ENCODE measurements at places on chromosomes 4 and X. TPM values are rescaled to one million over a fixed set of nuclear protein-coding genes. Genes with fewer than 3 reads are reported as not detected.

GRCh38 chr4:152500800-152501434 is 35.0 kb downstream of the FBXW7 start:
- no peak for DNase-seq

The TREX2 gene
- polyA plus RNA-seq: 0.92 TPM

DNA sequence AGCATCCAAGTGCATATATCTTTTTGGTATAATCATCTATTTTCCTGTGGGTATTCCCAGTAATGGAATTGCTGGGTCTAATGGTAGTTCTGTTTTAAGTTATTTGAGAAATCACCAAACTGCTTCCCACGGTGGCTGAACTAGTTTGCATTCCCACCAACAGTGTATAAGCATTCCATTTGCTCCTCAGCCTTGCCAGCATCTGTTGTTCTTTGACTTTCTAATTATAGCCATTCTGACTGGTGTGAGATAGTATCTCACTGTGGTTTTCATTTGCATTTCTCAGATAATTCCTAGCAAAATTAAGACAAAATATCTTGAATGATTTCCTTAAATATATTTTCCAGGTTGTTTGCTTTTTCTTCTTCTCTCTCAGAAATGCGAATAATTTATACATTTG is 341.1 kb downstream of the GBA3 start:
- DNase-seq: no peak

GRCh38 chr4:159770969-159771368 is 668.1 kb downstream of the RAPGEF2 start:
- DNase-seq: no peak

GRCh38 chrX:8755116-8755515 is 23.2 kb upstream of the ANOS1 start:
- DNase-seq: no peak

GRCh38 chrX:110394651-110395050 is 36.0 kb downstream of the RTL9 start:
- no peak for DNase-seq

- DNase-seq: no peak
These were observed 179.1 kb downstream of the GC start for GRCh38 chr4:71604785-71605184.

DNA sequence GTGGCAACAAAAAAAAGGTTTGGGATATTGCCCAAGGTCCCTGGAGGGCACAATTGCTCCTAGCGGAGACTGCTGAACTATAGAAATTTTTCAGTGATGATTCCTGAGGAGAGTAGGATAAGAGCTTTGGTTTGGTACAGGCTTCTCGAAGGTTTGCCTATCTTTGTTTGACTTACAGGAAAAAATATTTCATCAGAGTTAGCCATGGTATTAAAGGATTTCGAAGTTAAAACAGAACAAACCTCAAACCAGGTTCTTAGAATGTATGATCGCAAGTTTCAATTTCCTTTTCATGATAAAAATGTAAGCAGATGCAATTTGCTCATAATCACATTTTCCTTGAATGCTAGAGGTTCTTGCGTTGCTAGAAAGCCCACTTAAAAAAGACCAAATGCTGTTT is 1.7 kb downstream of the EGFL6 start:
- DNase-seq: no peak
